Cardiac muscle cell (in vitro differentiated cells and primary cell): ENCODE measurements at places on chromosomes 12 and 14. TPM values are rescaled to one million over a fixed set of nuclear protein-coding genes. Genes with fewer than 3 reads are reported as not detected.

TOMM20L gene
- polyA plus RNA-seq, result not detected in 2 replicates

ATP6V1D gene
- 167 and 204 TPM in 2 replicates for polyA plus RNA-seq

DNA sequence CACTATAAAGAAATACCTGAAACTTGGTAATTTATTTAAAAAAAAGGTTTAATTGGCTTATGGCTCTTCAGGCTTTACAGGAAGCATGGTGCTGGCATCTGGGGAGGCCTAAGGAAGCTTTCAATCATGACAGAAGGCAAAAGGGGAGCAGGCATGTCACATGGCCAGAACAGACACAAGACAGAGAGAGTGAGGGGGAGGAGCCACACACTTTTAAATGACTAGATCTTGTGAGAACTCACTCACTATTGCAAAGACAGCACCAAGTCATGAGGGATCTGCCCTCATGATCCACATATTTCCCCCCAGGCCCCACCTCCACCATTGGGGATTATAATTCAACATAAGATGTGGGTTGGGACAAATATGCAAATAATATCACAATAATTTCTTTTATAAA, 355.6 kb downstream of the DAD1 start:
- H3K4me3 ChIP-seq, result no peak overlapping the region
- H3K27ac ChIP-seq, result no peak overlapping the region
- no peak for DNase-seq
- H3K4me1 ChIP-seq, result no peaks in the 10 kb centered on the region
- no peaks in the 10 kb centered on the region for H3K27me3 ChIP-seq

DNA sequence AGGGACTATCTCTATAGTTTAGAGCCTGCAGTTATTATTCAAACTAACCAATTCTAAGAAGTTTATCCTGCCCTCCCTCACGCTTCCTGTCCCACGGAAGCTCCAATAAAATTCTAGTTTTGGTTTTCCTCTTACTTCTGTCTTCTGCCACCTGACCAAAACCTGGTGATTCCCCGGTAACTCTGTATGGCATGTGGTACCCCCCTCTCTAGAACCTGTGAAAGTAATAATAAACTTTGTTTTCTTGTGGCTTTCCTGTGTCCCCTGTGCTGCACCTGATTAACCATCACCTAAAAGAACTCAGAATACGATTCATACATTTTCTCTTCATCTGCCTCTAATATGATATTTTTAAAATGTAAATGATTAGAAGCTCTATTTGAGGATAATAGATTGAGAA, 379.8 kb downstream of the APAF1 start:
- no peaks in the 10 kb centered on the region for H3K4me1 ChIP-seq
- DNase-seq, result no peak
- H3K4me3 ChIP-seq, result no peak overlapping the region
- no peaks in the 10 kb centered on the region for H3K27me3 ChIP-seq
- H3K27ac ChIP-seq, result no peak overlapping the region

GRCh38 chr14:100135784-100136183, 23.7 kb downstream of the DEGS2 start:
- H3K27ac ChIP-seq, result no peak overlapping the region
- peaks cover 8% of the 10 kb centered on the region for H3K4me1 ChIP-seq
